Hepatocyte (in vitro differentiated cells): ENCODE measurements at places on chromosomes 1 and 21. TPM values are rescaled to one million over a fixed set of nuclear protein-coding genes. Genes with fewer than 3 reads are reported as not detected.

Gene ARTN
- 2.1 and 3.2 TPM in 2 replicates for polyA plus RNA-seq

Gene PTPRU
- polyA plus RNA-seq, result 29.9 and 38.7 TPM in 2 replicates

Gene C8A
- 2.8 and 6.1 TPM in 2 replicates for polyA plus RNA-seq

Gene AMY1A
- polyA plus RNA-seq, result not detected in 2 replicates

Gene GNG12
- polyA plus RNA-seq, result 49.6 and 51.9 TPM in 2 replicates

DNA sequence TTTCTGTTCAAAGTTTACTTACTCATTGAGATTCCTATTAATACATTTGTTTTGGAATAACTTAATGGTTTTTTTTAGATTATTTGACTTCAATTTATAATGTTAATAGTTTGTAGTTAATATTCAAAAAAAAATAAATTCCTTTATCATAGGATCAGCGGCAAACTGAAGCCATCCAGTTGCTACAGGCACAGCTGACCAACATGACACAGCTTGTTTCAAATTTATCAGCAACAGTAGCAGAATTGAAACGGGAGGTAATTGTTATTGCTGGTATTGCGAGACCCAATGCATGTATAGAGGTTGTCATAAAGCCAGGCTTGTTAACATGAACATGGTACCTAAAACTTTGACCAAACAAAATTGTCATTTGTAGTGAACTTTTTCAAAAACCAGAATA is 59.0 kb upstream of the FASLG start:
- no peak for DNase-seq

GRCh38 chr21:45921917-45922316 is 59.7 kb upstream of the COL6A1 start:
- DNase-seq, result no peak

GRCh38 chr1:45122724-45123123 is 83.7 kb downstream of the ZSWIM5 start:
- no peak for DNase-seq

- no peak for DNase-seq
Observed at GRCh38 chr1:154609398-154610380, 1.7 kb upstream of the ADAR start.

DNA sequence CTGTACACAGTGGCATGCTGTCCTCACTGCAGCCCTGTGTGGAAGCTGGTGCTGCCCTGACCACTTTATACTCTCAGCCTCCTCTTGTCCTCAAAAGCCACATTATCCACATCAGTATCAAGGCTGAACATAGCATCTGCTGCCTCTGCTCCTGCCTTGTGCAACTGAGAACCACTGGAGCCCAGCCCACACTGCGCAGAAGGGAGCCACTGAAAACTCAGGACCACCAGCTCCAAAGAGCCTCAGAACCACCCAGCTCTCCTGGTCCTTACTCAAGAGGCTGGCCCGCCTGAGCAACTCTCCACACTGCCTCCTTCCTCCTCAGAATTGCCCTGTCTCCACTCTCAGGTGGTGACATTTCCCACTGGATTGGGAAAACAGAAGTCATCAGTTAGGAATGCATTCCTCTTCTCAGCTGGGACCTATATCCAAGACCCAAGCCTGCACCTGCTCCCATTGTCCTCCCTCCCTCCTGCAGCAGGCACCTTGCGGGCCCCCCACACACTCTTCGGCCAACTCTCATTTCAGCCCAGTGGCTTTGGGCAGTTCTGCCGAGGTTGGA is 7.0 kb upstream of the KISS1 start:
- no peak for DNase-seq

DNA sequence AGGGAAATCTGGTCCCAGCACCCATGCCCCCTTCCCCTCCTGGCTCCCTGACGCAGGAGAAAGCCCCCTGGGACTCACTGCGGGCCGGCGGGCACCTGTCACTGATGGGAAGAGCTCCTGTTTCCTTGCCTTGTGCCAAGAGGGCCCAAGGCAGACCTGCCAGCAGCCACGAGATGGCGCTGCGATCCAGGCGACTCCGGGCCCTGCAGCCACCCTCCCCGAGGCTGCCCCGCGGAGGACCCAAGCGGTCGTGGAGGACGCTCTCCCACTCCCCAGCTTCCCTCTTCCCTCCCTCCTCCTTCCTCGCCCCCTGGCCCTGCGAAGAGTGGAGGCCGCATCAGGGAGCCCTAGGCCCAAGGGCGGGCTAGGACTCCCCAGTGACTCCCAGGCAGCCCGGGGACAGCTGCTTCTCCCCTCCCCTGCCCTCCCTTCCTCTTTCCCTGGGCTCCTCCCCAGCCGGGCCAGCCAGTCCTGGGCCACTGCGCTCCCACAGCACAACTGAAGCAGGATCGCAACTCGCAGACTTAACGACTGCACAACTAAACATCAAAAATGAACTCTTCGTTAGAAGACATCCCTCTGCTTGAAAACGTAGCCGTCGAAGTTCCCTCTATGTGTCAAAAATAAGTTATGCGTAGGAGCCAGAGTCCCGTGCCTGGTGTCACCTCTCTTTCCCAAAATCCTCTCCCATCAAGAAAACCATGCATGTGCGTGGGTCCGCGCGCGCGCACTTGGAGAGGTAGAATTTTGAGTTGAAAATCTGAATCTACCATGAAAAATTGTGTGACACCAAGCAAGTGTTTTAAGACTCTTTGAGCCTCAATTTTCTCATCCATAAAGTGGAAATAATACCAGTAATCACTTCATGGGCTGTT is 34.2 kb downstream of the BATF3 start:
- peak; percentile 89 for DNase-seq

DNA sequence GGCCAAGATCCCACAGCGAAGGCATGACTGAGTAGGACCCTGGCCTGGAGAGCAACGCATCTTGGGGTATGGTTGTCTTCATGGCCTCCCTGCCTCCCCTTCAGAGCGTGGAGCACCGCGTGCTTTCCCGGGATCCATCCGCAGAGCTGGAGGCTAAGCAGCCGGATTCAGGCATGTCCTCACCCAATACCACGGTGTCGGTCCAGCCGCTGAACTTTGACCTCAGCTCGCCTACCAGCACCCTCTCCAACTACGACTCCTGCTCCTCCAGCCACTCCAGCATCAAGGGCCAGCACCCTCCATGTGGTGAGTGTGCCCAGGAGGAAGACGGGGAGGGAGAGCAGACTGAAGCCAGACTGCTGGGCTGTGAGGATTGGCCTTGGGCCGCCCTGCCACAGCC is 19.8 kb downstream of the ESPN start:
- DNase-seq, result no peak

DNA sequence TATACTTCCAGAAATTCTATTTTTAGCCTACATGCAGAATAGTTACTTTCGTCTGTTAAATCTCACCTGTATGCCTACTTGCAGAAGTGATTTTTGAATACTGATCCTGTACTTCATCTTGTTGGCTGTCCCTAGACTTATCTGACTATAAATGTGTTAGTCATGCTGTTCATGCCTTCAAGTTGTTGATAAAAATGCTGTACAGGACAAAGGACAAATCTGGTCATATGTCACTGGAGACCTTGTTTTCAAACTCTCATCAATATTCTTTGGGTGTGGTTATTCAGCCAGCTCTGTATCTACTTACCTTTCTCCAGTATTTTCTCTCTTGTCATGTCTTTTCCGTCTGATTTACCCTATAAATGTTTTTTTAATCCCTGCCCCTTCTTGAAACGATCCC is 132.9 kb downstream of the RNF220 start:
- DNase-seq, result no peak

GRCh38 chr1:243944429-243945160 is 94.6 kb upstream of the AKT3 start:
- DNase-seq, result peak; percentile 81

- DNase-seq, result no peak
Observed at GRCh38 chr1:193709607-193710006, 523.2 kb upstream of the B3GALT2 start.

DNA sequence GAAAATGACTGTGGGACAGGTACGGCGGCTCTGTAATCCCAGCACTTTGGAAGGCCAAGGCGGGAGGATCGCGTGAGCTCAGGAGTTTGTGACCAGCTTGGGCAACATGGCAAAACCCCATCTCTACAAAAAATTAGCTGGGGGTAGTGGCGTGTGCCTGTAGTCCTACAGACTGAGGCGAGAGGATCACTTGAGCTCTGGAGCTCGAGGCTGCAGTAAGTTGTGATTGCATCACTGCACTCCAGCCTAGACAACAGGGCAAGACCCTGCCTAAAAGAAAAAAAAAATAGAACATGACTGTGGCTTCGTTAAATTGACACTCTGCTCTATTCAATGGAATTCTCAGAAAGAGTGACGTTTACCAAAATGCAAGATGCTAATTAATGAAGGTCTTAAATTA is 3.9 kb upstream of the DBT start:
- no peak for DNase-seq

DNA sequence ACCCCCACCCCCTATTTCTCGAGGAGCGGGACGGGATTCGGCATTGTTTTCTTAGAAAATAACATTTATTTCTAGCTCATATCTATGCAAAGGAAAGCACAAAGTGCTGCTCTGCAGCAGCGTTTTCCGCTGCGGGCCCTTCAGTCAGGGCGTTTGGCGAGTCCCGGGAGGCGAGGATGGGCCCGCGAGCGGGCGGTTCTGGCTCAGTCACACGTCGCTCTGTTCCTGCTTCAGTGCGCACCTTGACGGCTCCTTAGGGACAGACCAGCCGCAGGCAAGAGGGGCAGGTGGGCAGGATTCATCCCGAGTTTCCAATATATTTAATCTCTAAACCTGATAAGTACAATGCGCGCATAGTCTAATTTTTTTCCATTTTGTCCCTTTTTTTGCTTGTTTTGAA is 5.7 kb downstream of the DMRTA2 start:
- DNase-seq, result no peak

DNA sequence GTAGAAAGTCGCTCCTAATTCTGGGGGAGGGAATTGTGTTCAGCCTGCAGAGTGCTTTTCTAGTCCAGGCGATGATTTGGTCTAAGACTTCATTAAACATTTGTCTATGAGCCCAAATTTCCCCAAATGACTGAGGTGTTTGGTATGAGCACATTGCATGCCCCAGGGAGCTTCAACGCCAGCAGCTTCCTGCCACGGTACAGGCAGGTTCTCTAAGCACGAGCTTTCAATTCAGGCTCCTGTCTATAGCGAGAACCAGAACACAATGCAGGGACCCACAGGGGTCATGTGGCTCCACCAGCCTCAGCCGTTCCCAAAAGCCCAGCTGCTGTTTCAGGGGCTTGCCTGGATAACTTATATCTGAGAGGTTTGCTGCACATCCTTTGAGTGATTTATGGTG is 34.1 kb upstream of the H6PD start:
- no peak for DNase-seq

DNA sequence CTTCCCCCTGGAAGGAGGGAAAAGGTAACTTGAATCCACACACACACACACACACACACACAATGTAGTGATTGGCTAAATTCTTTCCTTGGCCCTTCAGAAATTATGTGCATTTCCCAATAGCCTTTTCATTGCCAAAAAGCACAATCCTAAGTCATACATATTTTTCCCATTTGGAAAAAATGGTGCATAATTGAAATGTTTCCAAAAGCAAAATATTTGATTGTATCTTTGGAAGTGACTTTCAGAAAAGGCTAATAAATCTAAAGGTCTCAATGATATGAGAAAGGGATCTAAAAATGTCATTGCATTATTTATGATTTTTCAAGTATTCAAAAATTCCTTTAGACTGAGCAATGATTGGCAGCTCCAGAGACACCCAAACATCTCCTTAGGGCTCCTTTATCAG is 43.5 kb upstream of the NEK7 start:
- DNase-seq, result no peak

DNA sequence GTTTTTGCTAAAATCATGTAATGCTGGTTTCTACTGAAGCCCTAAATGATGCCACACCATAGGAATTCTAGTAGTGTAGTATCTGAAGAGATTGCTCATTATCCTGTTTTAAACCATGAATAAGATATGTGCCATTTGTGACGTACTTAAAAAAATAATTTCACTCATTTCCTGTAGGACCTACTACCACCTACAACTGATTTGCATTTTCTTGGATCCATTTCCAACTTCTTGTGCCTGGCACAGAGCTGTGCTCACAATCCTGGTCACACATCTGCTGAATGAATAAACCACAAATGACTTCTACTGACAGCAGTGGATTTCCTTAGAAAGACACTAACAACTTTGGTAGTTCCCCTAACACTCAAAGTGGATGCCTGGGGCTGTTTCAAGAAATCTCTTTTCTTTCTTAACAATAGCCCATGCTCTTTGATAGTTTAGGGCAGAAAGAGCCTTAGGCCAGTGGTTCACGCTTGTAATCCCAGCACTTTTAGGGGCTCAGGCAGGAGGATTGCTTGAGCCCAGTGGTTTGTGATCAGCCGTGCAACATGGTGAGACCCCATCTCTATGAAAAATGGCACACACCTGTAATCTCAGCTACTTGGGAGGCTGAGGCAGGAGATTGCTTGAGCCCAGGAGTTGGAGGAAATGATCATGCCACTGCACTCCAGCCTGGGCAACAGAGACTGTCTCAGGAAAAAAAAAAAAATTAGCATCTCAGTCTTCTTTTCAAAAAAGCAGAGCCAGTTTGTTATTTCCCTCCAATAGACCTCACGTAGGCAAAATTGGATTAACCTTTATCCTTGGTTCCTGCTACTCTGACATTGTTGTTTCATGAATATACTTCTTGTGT is 13.0 kb upstream of the BATF3 start:
- no peak for DNase-seq

DNA sequence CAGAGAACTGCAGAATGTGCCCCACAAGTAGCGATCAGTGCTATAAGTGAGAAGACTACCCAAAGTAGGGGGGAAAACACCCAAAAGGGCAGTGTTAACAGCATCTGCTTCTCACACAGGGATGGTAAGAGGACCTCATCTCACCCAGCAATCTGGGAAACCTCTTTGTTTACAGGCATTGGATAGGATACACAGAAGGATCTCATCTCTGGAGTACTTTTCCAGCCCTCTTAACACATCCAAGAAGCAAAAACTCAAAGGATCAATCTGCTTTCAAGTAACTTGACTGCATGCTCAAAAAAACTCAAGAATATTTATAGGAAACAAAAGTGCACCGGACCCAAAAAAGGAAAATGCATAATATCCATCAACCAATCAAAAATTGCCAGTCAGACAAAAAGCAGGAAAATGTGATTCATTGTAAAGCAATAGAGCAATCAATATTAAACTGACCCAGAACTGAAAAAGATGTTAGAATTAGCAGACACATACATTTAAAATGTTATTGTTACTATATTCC is 311.0 kb upstream of the CXADR start:
- no peak for DNase-seq

DNA sequence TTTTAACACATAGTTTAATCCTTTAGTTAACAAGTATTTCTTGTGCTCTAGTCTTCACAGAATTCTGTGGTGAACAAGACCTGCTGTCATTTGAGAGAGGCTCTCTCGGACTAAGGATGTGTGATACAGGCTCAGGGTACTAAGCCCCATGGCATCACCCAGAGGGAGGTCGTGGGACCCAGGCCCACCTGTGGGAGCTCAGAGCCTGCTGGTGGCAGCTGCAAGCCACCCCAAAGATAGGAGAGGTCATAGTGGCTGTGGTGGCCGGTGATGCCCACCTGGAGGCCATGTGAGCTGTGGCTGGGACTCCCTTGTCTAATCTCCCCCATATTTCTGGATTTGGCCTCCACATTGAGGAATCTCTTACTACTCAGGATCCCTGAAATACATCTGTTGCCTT is 22.0 kb downstream of the NENF start:
- no peak for DNase-seq

DNA sequence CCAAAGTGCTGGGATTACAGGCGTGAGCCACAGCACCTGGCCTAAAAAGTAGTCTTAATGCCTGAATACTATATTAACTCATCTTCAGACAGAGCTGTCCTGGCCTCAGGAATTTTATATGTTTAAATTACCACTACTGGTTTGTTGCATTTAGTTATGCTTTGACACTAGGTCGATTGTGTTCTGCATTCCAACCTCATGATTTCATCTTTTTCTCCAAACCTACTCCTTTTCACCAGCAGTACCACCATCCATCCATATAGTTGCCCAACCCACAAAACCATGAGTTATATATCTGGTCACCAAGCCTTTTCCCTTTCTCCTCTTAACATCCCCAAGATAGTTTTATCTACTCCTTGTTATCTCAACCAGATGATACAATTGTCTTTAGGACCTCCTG is 22.6 kb downstream of the FMO5 start:
- DNase-seq, result no peak
